Neural crest cell (in vitro differentiated cells): ENCODE measurements at places on chromosomes 3 and 15.

- DNase-seq = no peak
These were observed 16.2 kb downstream of the CEP152 start for GRCh38 chr15:48794697-48795134.

DNA sequence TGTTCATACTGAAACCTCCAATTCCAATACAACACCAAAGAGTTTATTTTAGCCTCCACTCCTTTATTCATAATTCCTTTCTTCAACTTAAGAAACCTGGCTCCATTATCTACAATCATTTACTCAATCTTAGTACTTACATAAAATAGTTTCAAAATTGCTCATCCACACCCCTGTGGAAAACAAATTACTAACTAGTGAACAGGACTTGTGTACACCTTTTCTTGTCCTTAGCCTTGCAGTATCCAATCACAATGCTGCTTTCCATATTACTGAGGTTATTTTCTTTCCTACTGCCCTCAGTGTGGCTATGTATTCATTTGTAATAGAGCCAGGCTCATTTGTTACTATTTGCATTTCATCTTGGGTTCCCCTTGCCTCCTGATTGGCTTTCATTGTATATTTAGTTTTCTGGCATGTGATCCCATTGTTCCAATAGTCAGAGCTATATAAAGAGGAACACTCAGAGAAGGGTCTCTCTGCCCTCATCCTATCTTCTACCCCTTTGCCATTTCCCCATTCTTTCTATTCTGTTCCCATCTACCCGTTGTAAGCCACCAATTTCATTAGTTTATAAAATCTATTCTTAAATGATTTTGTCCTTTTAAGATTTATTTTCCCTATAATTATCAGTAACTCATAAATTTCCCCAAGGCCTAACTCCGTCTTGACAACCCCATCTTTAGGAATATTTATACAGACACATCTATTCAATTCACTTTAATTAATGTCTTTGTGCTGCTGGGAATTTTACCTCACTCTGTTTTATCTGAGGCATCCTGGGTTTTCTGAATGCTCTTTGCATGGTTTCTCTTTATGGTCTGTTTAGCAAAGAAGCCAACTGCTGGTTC lies 67.9 kb upstream of the RBP1 start:
- no peak for DNase-seq

DNA sequence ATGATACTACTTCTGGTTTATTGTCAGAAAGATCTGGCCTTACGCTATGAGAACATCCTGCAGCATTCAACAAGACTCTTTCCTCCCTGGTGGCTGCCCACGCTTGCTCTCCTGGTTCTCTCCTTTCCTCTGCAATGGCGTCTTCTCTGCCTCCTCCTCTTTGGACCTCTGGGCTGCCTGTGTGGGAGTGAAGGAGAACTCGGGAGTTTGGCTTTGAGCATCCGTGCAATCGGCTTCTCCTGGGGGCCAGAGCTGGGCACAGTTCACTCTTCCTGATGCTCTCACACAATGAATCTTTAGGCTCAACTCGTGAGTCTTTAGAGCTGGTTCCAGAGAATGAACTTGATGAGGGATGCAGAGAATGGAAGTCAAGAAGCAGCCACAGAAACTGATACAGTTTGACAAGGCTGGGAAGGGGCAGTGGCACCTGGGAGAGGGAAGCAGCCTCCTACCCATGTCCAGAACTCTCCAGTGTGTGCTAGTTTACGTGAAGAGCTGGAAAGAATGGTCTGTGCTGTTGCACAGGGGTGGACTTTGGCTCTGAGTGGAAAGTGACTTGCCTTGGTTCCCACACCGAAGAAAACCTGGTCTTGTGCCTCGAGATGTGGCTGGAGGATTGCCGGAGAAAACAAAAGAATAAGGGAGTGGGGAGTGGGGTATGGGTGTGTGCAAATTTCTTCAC lies 37.9 kb downstream of the RPLP1 start:
- DNase-seq = no peak

GRCh38 chr3:52842424-52842823 lies 7.6 kb upstream of the MUSTN1 start:
- no peak for DNase-seq

DNA sequence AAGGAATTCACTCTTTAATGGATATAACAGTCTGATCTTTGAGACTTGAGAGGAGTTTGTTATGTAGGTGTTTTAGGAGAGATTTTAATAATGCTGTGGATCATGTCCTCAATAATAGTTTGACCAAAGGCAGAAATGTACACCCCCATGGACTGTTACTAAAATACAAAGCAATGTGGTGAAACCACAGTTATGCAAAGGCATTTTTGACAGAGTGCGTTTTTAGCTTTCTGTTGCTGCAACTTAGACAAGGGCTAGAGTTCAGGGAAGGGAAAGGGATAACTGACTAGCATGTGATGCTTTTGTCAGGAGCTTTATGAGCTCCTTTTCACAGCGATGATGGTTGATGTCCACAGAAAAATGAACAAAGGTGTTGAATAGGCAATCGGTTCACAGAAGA lies 3.6 kb upstream of the STARD5 start:
- DNase-seq = no peak

DNA sequence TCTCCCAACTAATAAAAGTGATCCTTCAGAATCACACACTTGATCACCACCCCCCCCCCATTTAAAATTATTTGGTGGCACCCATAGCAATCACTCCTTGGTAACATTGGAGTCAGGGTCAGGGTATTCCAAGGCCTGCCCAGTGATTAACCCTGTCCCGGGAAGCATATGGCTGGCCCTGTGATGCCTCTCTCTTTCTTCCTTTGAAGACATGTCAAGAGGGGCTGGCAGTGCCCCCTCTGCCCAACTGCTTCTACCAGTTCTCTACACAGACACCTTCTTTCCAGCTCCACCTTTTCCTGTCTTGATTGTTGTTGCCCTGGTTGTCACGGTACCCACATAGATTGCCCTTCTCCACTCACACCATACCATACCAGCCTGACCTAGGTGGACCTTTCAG lies 30.9 kb upstream of the MANF start:
- DNase-seq = no peak

- DNase-seq = no peak
These were observed 91.3 kb upstream of the PRR23E start for GRCh38 chr3:127101411-127102187.

DNA sequence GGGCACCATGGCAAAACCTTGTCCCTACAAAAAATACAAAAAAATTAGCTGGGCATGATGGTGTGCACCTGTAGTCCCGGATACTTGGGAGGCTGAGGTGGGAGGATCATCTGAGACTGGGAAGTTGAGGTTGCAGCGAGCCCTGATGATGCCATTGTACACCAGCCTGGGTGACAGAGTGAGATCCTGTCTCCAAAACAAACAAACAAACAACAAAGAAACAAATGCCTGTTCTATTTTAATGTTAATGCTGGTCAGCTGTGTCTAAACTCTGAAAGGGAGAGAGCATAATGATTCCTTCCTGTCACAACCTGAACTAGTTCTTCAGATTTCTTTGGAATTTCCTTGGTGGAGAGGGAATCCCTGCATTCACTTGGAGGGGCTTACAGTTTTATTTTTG lies 413.0 kb upstream of the TBL1XR1 start:
- DNase-seq = no peak

- no peak for DNase-seq
These were observed 69.6 kb upstream of the PPIB start for GRCh38 chr15:64232400-64232799.
